ENCODE measurements at places on chromosomes 3 and 15.

GRCh38 chr15:78492872-78493271, 14.5 kb upstream of the HYKK start:
- no peak for DNase-seq

DNA sequence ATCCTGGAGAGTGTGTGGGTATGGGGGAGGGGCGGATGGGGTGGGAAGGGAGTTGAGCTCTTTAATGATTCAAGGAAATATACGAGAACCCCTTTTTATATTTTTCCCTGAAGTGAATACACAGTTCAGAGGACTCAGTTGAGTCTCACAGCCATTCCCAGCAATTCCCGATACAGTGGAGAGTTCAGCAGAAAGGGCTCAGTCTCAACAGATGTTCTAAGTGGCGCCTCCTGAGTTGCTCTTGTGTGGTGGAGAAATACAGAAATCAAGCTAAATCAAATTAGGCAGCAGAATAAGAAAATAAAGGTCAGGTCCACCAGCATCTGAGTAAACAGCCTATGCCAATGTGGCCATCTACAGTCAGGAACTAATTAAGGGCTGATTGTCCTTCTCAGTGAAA, 372.1 kb downstream of the NR2F2 start:
- DNase-seq: no peak

DNA sequence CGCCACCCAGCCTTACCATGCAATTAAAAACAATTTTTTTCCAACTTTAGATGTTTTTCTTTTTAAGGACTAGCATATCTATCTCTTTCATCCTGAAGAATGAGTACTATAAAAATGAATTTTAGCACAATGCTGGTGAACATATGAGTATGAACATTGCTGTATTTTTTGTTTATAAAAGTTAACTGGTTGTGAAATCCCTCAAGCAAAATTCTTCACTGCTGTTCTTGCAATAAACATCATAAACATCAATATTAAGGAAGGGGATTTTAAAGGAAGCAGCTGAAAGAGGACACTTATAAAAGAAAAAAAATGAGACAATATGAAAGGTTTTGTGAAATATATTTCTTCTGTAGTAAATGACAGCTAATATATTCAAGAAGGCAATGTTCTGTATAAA, 3.0 kb downstream of the PLSCR4 start:
- no peak for DNase-seq

GRCh38 chr3:149258714-149259113, 37.1 kb upstream of the CP start:
- DNase-seq: no peak

- DNase-seq: no peak
Observed at GRCh38 chr3:184236033-184236410, 6.6 kb downstream of the VWA5B2 start.

GRCh38 chr3:70990723-70991122, 592.8 kb downstream of the FOXP1 start:
- no peak for DNase-seq

GRCh38 chr3:72331076-72331475, 517.2 kb downstream of the SHQ1 start:
- no peak for DNase-seq

Data from progenitor cell of endocrine pancreas (in vitro differentiated cells).